ENCODE measurements at places on chromosomes 6 and 20.

DNA sequence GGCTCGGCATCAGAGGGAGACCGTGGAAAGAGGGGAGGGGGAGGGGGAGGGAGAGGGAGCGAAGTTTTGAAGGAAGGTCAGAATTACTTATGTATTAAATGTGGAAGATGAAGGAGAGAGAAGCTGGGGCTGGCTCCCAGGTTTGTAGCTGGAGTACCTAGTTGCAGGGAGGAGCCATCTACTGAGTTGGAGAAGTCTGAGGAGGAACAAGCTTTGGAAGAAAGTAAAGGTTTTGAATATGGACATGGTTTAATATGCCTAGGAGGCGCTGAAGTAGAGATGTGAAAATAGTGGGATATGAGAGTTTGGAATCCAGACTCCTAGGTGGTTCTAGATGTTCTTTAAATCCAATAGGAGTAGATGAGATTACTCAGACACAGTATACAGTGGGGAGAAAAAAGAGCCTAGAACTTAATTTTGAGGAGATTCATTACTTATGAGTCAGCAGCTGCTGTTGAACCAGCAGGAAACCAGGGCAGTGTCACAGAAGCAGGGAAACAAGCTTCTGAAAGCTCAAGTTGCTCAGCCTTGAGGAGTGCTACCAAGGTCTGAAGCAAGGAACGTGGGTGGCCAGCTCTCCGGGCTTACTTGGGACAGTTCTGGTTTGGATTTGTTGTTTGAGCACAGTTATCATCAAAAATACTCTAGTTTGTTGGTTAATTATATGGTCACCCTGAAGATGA lies 149.3 kb downstream of the UTRN start:
- no peak for DNase-seq

DNA sequence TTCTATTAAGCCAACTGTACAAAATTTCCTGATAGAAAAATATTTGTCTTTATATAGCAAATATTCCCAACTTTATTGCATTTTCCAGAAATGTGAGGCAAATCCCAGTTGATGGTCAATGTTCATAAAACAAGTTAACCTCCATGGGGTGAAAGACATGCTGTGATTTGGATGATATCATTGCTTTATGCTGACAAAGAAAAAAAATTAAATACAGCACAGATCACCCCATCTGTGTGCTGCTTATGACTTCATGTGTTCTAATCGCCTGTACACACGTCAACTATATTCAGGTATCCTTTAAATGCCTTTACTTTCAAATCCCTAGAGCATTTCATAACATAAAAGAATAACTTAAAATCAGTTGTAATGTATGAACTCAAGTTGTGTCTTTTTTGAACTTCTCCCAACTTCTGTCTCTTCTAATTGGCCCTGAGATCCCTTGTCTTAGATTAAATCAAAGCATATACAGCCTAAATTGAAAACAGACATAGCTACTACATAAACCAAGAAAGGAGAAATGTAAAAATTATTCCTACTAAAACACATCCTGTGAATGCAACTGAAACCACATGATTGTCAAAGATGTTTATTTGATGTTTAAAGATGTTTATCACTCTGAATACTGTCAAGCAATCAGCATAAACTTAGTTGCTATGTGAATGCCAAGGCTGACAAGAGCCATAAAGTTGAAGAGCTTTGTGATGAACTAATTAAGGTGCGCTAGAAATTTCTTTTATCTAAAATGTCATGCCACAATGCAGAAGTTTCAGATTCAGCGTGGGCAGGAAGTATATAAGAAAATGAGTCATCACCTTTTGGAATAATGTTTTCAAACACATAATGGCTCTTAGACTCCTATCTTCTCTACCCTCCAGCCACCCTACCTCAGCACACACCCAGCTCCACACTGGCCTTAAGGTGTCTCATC lies 68.7 kb downstream of the FILIP1 start:
- no peak for DNase-seq

DNA sequence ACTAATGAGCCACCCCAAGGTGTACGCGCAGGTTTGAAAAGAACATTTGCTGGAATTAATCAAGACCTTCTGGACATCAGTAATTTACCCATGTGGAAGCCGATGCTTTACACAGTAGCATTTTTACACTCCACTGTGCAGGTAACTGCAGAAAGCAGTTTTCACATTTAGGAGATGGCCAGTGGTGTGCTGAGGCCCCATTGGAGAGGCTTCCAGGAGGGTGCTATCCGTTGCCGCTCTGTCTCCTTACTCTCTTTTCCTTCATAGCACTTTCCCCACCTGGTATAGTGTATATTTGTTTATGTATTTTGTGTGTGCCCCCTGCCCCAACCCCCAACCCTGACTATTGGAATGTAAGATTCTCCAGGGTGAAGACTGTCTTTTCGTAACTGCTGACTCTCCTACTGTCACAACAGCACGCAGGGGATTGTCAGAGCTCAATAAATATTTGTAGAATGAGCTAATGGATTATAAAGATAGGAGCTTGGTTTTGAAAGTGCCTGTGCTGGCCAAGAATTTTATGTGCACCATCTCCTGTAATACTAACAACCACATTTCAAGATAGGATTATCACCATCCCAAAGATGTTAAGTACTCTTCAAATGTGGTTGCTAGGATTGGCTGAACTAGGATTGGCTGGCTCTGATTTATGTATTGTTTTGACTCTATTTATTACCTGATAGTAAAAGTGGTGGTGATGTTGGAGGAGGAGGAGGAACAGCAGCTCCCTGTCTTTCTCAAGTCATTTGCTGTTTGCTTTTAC lies 74.0 kb upstream of the GLP1R start:
- no peak for DNase-seq

- DNase-seq: no peak
Observed at GRCh38 chr6:18386298-18386976, 713 bp upstream of the RNF144B start.

- no peak for DNase-seq
Observed at GRCh38 chr6:35392773-35393672, 50.7 kb downstream of the PPARD start.

GRCh38 chr6:159837511-159837910 lies 37.4 kb downstream of the PNLDC1 start:
- no peak for DNase-seq

DNA sequence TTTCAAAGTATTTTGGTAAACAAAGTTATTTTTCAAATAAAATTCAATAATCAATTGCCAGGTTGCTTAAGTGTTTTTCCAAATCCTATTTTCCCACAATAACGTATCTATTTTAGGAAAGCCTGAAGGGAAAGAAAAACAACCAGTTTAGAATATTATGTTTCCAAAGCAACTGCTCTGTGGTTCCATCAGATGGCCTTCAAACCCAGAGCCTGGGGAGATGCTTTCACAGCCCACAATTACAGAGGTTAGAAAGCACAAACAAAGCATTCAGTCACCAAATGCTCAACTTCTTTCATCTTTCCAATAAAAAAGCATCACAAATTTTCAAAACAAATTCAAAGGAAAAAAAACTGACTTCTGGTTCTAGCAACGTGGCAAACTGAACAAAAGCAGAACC lies 66.0 kb downstream of the ELOVL5 start:
- DNase-seq: no peak

- DNase-seq: peak; percentile 66
Observed at GRCh38 chr6:33787954-33788693, 806 bp downstream of the LEMD2 start.

DNA sequence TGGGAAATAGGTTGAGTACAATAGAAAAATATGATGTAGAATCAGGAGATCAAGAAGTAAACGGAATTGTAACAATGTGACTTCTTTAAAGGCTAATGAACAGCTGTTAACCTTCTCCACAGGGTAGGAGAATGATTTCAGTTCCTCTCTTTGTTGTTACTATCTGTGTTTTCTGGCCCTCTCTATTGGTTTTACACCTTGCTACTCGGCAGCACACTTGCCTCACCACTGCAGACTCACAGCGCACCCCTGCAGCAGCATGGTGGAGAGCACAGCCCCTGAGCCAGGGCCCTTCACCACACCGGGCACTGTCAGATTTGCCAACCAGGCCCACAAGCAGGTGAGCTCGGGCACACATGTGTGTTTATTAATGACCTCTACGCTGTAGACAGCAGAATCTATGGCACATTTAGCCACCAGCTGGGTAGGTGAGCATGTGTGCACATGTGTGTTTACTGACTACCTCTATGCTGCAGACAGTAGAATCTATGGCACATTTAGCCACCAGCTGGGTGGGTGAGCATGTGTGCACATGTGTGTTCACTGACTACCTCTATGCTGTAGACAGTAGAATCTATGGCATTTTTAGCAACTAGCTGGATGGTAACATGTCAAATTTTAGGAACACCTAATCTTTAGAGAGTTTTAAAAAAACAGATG lies 16.8 kb downstream of the SFT2D1 start:
- DNase-seq: no peak

GRCh38 chr6:34093854-34094430 lies 51.9 kb downstream of the GRM4 start:
- DNase-seq: no peak

DNA sequence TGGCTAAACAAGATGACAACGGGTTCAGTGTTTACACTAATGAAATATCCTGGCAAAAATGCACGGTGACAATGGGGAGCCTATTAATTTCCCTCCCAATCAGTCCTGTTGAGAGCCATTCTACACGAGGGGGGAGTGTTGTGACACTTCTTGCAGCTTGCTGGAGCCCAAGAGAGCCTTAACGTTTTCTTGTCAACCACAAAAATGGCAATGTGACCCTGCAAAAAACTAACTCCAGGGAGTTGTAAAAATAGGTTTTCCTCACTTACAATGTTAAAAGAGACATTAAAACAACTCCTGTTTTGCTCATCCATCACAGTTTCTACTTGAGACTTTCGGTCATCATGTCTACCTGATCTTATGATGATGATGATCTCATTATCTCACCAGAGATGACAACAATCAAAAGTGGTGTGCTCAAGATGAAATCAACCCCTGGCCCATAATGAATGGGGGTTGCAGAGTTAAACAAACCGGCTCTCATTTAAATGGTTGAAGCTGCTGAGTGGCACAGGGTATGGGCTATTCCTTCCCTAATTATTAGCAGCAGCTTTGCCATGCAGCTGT lies 57.9 kb downstream of the GJA10 start:
- DNase-seq: no peak

DNA sequence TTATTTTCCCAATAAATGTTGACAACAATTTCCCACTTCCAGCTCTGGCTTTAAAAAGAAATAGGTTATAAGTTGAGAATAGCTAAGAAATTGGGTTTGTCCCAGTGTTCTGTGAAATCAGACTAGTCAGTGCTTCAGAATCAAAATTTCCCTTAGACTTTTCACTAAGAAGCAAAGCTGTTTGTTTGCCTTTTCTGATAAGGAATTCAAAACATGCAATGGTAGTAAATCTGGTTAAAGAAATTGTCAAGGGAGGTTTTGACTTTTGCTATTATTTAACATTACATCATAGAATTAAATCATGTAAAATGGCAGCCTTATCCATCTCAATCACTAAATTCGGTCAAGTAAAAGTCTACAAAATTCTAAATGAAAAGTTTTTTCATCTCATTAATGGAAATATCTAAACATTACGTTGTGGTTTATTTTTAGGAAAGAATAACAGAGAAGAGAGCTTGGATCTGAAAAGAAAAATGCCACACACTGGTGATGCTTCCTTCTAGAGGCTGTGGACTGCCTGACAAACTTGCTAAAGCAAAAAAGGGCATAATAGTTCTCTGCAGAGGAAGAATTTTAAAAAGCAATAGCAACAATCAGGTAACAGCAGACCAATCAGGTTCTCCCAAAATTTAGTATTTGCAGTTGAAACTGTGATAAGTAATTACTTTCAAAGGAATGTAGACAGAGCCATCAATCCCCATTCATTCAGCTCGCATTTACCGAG lies 36.4 kb downstream of the PLAGL1 start:
- DNase-seq: no peak

GRCh38 chr6:4128072-4128471 lies 7.3 kb downstream of the ECI2 start:
- no peak for DNase-seq

GRCh38 chr6:20038410-20039204 lies 173.7 kb downstream of the MBOAT1 start:
- no peak for DNase-seq

- DNase-seq: no peak
Observed at GRCh38 chr6:33926451-33926850, 122.6 kb upstream of the MLN start.

DNA sequence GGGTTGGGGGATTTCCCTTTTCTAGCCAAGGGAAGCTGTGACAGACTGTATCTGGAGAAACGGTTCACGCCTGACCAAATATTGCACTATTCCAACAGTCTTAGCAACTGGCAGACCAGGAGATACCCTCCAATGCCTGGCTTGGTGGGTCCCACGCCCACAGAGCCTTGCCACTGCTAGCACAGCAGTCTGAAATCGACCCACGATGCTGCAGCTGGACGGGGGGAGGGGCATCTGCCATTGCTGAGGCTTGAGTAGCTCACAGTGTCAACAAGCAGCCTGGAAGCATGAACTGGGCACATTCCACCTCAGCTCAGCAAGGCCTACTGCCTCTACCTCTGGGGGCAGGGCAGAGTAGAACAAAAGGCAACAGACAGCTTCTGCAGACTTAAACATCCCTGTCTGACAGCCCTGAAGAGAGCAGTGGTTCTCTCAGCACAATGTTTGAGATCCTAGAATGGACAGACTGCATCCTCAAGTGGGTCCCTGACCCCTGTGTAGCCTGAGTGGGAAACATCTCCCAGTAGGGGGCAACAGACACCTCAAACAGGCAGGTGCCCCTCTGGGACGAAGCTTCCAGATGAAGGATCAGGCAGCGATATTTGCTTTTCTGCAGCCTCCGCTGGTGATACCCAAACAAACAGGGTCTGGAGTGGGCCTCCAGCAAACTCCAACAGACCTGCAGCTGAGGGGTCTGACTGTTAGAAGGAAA lies 89.9 kb upstream of the ECI2 start:
- DNase-seq: peak; percentile 49

DNA sequence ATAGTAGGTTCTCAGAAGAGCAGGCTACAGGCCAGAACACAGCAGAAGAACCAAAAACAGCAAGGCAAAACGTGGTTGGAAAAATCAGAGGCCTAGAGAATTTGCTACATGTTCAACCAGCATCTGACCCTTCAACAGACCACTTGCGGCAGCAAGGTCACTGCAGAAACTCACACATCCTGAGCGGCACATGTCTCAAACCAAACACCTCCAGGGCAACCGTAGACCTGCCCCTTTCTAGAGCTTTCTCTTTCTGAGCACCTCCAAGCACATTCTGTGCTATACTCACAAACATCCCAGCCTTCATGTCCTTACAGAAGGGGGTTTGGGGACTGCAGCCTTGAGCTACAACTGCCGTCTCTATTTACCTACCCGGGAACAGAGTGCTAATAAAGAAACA lies 52.6 kb downstream of the GFOD1 start:
- no peak for DNase-seq

DNA sequence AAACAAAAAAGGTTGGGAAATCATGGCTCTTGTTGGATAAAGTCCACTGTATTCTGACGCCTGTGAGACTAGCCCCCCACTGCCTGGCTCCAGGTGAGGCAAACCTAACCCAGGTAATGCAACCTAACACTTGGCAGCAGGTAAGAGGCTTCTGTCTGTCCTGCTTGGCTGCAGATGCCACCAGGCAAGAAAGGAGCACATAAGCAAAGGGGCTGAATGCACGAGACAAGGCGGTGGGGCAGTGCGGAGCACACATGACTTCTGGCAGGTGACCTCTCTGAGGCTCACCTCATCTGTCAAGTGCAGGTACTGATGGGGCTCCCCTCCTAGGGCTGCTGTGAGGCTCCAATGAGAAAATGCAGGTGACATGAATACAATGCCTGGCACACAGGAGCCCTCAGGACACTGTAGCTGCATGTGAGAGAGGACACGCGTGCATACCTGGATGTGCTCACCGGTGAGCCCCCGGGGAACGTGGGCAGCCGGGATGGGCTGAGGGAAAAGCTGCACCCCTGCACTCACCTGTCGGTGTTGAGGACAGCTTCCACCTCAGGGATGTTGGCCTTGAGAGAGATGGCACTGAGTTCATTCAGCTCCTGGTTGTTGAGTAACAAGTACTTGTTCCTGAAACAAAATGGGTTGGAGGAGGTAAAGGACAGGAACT lies 54.1 kb downstream of the MYH7B start:
- DNase-seq: no peak

All from ecto neural progenitor cell (in vitro differentiated cells).